HuH-7 (cell line): ENCODE measurements at places on chromosomes 6 and 20.

GRCh38 chr6:120826253-120826652 lies 508.0 kb downstream of the TBC1D32 start:
- peak; percentile 36 for DNase-seq

DNA sequence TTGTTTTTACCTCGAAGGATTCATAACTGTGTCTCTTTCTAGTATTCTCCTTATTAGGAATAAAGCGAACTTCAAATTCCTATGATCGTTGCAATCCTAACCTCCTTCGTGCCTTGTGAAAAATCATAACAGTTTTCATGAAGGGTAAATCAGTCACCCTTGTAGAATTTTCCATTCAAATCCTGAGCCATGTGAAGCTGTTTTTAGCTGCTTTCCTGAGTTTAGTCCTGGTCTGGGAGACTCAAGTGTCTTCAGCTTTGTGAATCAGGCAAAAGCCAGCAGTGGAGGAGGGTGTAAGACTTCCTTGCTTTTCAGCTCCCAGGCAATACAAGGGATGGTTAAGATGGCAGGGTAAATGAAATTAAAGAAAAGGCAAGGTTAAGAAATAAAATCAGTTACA lies 24.3 kb downstream of the GCNT2 start:
- DNase-seq: no peak

DNA sequence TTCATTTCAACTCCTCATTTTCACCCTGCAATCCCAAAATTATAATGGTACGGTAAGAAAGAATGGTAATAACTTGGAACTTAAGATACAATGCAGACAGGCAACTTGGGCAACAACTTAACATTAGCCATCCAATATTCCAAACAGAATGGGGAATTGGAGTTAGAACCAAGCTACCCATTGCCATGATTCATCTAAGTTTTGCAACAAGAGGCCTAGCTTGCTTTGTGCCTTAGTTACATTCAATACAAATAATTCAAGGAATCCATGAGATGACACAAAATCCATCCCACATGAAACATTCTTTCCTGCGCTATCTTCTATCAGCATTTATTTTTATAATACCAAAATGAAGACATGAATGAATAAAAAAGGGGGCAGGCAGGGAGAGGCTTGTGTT lies 28.4 kb downstream of the DCDC2 start:
- no peak for DNase-seq

DNA sequence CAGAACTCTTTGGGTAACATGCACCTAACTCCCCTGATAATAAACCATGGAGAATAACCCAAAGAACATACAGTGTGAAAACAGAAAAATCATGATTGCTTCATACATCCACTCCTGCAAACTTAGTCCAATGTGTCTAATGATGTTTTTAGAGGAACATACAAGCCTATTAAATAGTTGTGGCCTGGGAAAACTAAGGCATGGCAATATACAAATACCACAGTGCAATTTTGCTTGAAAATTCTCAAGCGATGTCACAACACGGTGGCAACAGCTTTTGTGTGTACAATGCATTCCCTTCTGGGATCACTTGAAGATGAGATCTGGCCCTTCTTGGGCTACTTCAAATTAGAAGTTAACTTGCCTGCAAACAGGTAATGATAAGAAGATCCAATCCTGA lies 16.7 kb downstream of the MAP3K5 start:
- DNase-seq: no peak

- DNase-seq: no peak
Observed at GRCh38 chr6:45174045-45174444, 154.1 kb upstream of the RUNX2 start.

DNA sequence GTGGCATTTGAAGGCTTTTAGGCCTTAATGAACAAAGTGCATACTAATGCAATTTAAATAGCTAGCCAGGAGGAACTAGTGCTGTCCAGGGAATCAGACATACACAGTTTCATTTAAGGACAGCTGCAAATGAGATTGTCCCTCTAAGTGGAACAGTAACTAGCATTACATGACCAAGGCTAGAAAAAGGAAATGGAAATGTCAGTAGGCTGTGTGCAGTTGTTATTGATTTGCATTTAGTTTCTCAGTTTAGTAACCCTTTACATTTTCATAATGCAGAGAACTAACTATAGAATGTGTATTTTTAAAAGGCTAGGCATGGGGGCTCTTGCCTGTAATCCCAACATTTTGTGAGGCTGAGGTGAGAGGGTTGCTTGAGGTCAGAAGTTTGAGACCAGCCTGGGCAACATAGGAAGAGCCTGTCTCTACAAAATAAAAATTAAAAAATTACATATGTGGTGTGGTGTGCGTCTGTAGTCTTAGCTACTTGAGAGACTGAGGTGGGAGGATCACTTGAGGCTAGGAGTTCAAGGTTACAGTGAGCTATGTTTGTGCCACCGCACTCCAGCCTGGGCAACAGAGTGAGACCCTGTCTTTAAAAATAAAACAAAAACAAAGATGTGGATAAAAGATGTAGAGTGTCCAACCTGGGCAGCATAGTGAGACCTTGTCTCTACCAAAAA lies 468.0 kb downstream of the UTRN start:
- no peak for DNase-seq

DNA sequence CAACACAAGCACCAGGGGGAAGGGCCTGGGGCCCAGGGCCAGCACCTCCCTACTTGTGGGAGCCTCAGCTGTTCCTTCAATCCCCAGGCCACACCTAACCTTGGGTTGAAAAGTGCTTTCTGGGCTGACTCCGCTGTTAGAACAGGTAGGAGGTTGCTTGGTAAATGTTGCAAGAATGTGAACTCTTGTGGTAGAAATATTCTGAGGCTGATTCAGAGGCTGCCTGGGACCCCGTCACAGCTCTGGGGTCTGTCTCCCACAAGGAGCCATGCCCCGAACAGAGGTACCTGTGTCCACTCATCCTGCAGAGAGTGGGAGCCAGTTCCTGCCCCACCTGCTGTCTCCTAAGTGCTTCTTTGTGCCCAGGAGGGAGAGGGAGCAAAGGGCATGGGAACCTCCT lies 14.4 kb upstream of the MAS1L start:
- DNase-seq: no peak

DNA sequence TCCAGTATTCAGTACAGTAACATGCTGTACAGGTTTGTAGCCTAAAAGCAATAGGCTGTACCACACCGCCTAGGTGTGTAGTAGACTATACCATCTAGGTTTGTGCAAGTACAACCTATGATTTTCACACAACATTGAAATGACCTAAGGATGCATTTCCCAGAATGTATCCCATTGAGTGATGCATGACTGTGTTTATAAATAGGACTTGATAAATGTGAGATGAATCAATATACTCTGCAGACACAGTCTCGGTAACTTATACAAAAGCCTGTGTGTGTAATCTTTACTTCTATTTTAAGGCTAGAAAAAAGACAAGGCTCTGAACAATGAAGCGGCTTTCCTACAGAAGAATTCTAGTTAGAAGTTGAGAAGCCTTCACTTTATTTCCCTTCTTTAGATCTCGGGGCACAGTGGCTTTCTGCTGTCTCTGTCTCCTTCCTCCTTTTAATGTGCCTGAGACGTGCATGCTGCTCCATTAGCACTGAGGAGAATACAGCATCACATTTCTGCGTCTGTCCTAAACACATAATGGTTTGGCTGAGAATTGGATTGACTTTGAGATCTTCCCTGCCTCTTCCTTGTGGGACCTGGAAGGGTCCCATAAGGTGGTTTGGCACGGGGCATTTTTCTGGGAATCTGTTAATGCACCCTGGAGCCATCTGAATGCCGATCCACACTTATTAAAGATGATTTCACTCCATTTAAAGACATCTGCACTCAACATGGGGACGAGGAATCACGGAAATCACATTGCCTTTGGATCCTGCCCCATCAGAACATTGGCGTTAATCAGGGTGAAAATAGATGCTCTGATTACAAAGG lies 112.5 kb downstream of the SCML4 start:
- DNase-seq: no peak

DNA sequence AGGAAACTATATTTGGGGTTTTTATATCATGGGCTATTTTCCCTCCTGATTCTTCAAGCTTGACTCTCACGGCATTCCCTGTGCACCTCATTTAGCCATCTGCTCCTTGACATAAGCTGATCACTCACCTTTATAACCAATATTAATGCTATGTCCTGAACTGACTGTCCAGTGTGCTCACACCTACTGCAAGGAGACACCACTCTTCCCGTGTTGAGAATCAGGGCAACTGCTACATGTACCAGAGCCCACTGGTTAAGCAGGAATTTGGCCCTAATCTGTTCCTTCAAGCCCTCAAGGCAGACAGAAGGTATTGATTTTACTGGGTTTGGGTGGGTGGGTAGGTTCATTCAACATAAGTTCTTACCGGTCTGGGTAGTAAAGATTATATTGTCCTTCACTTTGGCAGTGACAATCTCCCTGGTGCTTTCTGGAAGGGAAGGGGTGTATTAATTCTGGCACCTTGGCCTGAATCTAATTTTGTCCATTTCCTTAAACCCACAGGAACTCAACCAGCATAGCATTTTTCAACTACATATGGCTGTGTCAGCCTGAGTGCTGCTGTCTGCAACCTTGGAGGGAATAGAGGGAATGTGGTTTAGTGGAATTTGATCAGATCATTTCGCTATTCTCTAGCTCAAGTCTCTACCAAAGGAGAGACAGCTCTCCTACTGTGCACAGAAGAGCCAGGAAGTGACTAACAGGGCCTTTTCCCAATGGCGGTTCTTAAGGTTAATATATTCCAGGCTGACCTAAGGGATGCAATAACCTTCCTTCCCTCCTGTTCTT lies 293.2 kb downstream of the BTBD9 start:
- DNase-seq: no peak

DNA sequence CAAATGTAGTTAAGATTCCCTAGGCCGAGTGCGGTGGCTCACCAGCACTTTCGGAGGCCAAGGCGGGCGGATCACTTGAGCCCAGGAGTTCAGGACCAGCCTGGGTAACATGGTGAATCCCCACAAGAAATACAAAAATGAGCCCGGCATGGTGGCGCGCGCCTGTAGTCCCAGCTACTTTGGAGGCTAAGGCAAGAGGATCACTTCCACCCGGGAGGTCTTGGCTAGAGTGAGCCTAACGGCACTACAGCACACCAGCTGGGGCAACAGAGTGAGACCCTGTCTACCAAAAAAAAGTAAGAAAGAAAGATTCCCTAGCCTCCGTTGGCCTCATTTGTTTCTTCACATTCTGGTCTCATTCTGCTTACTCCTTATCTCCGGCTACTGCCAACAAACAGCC lies 1.2 kb downstream of the ESF1 start:
- no peak for DNase-seq

- DNase-seq: no peak
Observed at GRCh38 chr6:155544677-155545076, 89.0 kb upstream of the NOX3 start.

DNA sequence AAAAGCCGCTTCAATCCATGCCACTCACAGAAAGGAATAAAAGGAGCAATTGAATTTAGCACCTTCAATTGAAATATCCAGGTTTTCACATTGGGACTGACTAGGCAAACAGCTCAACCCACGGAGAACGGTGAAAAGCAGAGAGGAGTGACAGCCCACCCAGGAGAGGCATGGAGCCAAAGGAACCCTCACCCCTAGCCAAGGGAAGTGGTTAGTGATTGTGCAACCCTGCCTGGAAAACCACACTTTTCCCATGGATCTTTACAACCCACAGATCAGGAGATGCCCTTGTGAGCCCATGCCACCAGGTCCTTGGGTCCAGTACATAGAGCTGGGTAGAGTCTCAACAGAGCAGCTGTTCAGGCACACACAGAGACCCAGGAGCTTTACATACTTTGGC lies 911.8 kb downstream of the EPHA7 start:
- no peak for DNase-seq

DNA sequence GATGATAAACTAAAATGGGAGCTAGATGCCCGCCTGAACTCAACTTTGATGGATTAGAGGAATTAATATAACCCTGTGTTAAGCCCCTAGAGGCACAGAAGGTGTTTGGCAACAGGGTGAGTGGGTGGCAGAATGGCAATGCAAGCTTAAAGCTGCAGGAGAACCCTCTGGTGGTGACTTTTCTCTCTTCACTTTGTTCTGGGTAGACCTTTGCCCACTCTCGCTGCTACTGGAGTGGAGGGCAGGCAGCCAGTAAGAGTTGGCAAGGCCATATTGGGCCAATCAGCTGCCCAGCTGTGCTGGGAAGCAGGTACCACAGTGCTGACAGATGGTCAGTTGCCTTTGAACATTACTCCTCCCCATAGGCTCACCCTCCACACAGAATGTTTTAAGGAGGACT lies 468.2 kb downstream of the MMUT start:
- no peak for DNase-seq

DNA sequence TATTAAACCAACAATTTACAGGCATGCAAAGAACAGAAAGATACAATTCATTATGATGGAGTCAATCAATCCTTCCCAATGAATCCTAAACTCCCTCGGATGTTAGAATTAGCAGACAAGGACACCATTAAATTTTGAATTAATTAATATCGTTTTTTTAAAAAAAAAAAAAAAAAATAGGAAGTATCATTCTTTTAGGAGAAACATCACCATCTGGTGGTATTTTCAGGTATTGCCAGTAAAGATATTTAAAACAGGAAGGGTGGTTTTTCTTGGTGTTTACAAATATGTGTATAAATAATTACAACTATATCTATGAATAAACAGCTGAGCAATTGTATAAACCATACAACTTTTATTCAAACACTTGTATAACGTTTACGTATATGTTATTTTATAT lies 564.4 kb downstream of the HAO1 start:
- no peak for DNase-seq

DNA sequence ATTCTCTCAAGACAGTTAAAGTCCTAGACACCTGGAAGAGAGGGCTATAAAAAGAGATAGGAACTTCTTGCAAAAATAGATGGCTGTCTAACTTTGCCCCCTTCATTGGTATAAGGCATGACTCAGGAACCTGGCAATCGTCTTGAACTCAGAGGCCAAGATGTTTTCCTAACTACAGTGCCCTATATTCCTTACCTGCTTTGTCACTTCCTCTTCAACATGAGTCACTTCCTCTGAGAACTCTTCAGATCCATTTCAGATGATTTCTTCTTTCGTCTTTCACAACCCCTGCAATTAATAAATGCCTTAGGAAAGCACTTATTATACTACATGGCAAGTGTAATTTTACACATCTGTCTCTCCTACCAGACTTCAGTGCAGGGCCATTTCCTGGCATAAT lies 83.5 kb downstream of the HAO1 start:
- DNase-seq: no peak

GRCh38 chr6:11043378-11043960 lies 636 bp downstream of the ELOVL2 start:
- DNase-seq: no peak

DNA sequence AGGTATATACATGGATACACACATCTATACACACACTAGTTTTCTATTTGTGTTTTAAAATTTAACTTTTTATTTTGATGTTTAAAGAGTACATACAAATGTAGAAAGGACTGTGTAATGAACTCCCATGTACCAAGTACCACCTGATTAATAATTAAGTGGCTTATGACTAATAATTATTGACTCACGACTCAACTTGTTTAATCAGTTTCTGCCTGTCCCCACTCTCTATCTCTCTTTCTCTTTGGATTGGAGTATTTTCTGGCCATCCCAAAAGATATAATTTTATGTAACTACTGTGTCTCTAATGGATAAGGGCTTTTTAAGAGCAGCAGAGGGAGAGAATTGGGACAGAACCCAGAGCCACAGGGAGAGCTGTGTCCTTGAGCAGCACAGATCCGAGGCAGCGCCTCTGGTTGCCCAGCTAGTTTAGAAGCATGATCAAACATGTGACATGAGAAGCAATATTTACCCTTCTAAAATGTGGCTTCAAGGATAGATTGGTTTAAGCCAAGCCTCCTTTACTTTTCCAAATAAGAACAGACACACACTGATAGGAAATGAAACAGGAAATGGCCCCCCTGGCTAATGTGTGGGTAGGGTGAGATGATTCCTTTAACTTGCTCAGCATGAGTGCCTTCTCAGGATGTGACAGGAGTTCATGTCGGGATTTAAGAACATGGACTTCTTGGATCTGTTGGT lies 81.0 kb downstream of the ERMARD start:
- DNase-seq: no peak
